ENCODE measurements at places on chromosomes 2 and 18.

DNA sequence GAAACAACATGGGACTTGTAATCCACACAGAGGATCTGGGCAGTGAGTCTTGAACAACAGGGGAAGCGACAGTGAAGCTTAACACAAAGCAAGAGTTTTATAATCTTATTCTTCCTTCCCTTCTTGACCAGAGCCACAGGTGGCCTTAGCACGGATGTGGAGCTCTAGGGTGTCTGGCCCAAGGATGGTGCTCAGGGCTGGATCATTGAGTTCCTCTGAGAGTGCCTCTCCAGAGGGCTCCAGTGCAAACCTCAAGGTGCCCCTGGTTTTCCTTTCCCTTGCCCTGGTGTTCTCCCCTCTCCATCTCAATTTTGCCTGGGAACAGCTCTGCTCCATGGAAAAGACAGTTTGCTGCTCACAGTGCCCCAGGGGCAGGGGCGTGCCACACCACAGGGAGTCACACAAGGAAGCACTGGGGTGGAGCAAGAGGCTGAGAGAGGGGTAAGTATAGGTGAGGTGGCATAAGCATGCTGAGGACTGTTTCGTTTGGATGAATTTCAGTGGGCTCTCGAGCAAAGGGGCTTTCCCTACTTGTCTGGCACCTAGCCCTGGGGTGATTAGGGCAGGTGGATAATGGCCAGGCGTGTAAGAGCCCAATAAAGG lies 88.6 kb upstream of the B3GNT7 start:
- no peak for DNase-seq

DNA sequence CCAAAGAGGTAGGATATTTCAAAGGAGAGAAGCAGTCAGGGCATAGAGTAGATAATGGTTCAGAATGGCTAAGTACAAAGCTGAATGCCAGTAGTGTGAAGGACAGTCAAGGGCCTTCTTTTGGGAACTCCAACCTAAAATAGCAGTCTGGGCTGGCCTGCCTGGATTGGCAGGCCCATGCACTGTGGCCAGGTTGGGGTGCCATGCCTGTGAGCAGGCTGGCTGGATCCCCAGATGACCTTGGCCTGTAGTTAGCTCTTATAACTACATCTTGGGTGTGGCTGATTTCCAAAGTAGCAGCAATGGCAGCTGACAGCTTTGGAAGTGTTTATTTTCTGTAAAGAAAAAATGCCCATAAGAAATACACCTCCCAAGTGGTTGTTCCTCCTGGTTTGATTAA lies 51.5 kb upstream of the ITGB6 start:
- no peak for DNase-seq

GRCh38 chr2:109201465-109202327 lies 72.7 kb downstream of the SH3RF3 start:
- no peak for DNase-seq

DNA sequence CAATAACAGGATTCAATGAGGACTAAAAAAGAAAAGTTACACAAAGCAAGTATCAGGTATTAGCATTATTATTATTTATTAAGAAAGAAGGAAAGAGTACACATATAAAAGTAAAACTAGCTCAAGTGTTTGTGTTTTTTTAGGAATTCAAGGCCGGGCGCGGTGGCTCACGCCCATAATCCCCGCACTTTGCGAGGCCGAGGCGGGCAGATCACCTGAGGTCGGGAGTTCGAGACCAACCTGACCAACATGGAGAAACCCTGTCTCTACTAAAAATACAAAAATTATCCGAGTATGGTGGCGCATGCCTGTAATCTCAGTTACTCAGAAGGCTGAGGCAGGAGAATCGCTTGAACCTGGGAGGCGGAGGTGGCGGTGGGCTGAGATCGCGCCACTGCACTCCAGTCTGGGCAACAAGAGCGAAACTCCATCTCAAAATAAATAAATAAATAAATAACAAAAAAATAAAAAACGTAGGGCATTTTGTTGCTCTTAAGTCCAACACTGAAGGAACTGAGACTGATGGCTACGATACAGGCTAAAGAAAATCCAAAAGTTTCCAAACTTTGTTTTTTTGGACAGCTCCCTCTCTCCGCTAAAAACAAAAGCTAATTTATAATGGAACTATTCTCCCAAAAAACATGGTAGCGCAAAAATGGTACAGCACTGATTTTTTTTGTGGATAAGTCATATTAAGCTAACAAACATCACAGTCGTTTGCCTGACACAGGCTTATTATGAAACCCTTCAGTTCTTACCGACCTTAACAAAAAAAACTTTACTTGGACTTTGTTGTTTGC lies 1.7 kb downstream of the TRAPPC8 start:
- no peak for DNase-seq

DNA sequence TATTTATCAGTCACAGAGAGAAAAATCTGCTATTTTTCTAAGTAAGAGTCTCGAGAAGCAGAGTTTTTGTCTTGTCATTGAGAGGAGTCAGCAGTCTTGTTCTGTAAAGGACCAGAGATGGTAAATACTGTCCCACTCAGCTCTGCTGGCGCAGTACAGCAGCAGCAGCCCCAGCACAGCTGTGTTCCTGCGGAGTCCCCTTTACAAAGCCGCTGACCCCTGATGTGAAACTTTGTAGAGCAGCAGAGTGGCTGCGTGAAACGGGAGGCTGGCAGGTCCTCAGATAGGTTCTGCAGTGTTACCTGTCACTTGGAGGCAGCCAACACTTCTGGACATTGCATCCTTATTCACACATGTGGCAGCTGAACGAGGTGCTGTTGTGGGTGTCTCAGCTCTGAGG lies 45.2 kb downstream of the TMEM185B start:
- no peak for DNase-seq

DNA sequence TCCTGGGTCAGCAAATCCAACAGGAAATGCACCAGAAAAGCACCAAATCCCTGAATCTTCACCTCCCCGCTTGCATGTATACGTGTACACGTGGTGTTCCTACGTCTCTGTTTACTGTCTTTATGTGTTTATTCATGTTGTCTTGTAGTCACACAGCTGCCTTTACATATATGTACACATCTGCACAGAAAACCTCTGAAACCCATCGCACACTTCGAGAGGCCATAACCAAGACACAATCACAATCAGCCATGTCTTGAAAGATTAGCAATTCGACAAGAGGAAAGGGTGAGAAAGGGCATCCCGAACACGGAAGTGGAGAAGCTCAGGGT lies 98.1 kb downstream of the PLB1 start:
- DNase-seq = no peak

DNA sequence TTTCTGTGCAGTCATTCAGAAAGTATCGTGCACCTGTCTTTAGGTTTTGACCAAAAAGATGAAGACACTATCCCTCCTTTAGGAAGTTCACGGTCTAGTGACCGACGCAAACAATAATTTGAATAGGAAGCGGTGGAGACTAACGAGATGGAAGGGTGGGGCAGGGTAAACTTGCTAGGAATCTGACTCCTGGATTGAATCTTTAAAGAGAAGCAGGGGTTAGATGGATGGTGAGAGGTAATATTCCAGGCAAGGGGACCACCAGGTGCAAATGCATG lies 651 bp upstream of the TXNL1 start:
- no peak for DNase-seq

GRCh38 chr2:57373530-57373929 lies 673.1 kb upstream of the VRK2 start:
- DNase-seq = no peak

- DNase-seq = no peak
Observed at GRCh38 chr18:27185025-27185763, at the start of gene CHST9. Gene CHST9, minus strand, starts transcription at chr18:27185308. Its CDS starts 42,499 bp downstream, at chr18:27142809.

GRCh38 chr2:134770702-134771101 lies 51.9 kb upstream of the TMEM163 start:
- DNase-seq = no peak

- no peak for DNase-seq
Observed at GRCh38 chr2:229118927-229119326, 152.2 kb downstream of the PID1 start.

DNA sequence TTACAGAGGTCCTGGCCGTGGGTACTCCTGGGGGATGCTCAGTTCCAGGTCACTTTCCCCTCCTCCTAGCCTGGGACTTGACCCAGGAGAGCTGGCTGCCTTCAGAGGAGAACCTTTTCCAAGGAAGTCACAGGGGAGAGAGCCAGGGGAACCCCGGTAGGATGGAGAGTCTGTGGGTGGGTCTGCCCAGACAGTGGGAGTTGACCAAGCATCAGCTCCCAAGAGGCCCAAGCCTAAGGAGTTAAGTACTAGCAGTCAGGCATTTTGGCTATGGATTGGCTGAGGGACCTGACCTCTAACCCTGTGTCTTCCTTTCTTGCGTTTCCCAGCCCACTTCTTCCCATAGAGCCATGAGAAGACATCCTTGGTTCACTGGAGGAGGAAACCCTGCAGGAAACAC lies 48.8 kb upstream of the PLB1 start:
- no peak for DNase-seq

DNA sequence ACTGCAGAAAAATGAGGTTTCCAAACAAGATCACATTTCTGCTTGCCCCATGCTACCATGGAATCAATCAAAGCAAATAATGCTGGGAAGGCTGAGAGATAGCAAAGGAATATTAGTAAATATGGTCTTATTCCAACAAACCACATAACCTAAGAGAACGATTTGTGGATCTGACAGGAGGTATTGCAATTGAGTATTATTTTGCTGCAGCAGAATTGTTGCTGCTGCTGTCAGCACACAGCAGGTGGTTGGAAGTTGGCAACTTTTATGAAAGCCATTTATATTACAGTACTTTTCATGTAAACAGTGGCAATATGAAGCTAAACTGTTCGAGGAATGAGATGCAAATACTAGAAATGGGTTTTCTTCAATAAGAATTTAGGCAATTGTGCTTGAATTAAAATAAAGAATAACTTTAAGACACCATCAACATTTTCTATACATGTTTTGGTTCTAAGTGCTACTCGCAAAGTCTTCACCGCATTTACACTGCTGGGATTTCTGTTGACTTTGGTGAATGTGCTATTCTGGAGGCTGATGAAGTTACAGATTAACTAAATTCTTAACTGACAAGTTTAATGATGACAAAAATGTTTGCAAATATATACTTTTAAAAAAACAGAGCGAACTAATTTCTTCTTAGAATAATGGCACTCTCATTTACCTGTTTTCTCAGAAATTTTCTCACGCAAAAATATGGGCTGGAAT lies 1285.7 kb downstream of the CNTNAP5 start:
- no peak for DNase-seq

DNA sequence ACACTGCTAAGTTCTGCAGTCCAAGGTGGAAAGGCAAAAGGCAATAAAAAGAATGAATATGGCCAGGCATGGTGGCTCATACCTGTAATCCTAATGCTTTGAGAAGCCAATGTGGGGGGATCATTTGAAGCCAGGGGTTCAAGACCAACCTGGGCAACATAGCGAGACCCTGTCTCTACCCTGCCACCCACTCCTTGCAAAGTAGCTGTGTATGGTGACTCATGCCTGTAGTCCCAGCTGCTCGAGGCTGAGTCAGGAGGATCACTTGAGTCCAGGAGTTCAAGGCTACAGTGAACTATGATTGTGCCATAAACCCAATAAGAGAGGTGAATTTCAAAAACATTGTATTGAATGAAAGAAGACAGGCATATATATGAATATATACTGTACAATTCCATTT lies 2.4 kb downstream of the MYL12B start:
- no peak for DNase-seq

GRCh38 chr2:65666156-65666725 lies 233.8 kb upstream of the SPRED2 start:
- DNase-seq = no peak

- DNase-seq = no peak
Observed at GRCh38 chr2:239302808-239303557, 97.8 kb downstream of the HDAC4 start.

GRCh38 chr2:239466061-239466754 lies 65.4 kb upstream of the HDAC4 start:
- DNase-seq = no peak

GRCh38 chr2:81648370-81648769 lies 1343.8 kb upstream of the LRRTM1 start:
- no peak for DNase-seq

DNA sequence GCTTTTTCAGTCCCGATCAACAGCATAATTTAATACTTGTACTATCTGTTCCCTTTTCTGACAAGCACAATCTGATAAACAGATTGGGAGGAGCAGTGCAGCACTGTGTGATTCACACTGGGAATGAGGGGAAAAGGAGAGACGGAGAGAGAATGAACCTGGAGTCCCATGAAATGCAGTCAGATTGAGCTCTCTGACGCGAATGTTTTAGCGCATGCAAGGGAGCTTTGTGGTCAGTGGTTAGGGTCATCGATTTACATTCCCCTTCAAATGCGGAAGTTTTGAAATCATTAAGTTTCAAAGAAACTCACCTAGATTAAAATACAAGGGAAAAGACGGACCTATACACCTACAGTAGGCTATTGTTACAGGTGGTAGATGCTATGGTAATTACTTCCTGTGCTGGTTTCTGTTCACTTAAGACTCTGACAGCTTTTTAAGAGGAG lies 99.6 kb downstream of the KCTD1 start:
- no peak for DNase-seq

DNA sequence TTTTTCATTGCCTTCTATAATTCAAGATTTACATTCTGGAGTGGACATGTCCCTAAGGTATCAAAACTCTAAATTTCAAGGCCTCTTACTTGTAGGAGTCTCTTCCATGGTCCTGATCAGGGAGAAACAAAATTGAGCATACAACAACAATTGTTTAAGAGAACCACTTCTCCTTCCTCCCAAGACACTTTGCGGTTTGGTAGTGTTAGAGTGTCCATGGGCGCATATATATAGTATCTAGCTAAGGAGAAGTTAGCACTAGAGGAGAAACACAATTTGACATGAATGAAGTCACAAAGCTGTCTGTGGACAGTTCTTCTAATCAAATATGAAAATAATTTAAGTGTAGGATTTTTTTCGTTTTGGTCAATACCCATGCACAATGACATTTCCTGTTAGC lies 349.1 kb upstream of the MAP2 start:
- DNase-seq = no peak

DNA sequence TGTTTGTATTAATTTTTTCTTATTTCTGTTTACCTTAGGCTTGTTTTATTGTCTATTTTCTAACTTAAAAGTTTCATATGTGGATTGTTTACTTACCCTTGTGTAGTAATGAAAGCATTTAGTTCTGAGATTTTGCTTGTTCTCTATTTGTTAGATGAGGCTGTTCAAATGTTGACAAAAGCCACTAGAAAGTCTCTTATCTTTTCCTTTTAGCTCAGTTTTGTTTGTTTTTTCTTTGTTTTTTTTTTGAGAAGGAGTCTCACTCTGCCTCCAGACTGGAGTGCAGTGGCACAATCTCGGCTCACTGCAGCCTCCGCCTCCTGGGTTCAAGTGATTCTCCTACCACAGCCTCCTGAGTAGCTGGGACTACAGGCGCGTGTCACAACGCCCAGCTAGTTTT lies 30.9 kb downstream of the USP14 start:
- no peak for DNase-seq

Data from K562 (cell line).